Renal pelvis (tissue), 12 donors: ENCODE measurements at places on chromosomes 12 and 14. TPM values are rescaled to one million over a fixed set of nuclear protein-coding genes. Genes with fewer than 3 reads are reported as not detected.
A peak's percentile ranks its signal among the peaks of the same experiment; 100 is the strongest.

DNA sequence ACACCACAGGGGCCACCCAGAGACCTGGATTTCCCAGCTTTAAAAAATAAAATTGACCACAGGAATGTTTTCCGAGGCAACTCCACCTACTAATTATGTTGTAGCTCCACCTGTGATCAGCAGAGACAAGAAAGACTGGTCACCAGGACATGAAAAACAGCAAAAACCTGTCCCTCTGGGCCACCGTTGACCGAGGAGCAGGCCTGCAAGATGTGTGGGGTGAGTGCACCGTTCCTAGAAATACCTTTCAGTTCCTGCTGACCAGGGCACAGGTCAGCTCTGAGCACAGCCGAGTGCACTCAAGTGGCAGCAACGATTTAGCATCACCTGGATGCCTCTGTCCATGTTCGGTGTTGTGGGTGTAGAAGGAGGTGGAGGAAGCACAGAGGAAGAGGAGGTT lies 16.9 kb downstream of the FZD10 start:
- no peak for DNase-seq

- DNase-seq: no peak
Measured at GRCh38 chr12:80556566-80556965, 112.5 kb downstream of the PTPRQ start.

GRCh38 chr12:110436231-110436630 lies 13.9 kb downstream of the ARPC3 start:
- no peak for DNase-seq

GRCh38 chr12:132262256-132263060 lies 66.9 kb downstream of the GALNT9 start:
- no peak for DNase-seq

GRCh38 chr14:27553790-27554189 lies 956.0 kb upstream of the NOVA1 start:
- DNase-seq: peak; percentile 15

DNA sequence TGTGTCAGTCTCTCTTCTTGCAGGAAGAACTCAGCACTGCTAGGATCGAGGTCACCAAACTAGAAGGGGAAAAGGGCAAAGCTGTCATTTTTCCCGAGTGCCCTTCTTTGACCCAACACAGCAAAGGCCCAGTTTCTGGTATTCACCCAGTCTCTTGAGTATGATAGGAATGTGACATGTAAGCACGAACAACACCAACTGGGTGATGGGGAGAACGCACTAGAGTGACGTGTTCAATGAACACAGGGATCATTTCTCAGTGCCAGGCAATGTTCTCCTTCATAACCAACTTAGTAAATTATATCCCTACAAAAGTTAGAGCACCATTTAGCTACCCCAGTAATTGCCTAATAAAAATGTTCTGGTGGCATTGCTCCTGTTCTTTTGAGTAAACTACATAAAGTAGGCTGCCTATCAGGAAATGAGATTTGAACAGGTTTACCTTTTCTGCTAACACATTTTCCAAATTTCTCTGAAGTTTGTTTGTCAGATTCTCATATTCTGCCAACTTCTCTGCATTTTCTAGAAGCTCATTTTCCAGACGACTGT lies 64.5 kb downstream of the NIN start:
- DNase-seq: no peak

DNA sequence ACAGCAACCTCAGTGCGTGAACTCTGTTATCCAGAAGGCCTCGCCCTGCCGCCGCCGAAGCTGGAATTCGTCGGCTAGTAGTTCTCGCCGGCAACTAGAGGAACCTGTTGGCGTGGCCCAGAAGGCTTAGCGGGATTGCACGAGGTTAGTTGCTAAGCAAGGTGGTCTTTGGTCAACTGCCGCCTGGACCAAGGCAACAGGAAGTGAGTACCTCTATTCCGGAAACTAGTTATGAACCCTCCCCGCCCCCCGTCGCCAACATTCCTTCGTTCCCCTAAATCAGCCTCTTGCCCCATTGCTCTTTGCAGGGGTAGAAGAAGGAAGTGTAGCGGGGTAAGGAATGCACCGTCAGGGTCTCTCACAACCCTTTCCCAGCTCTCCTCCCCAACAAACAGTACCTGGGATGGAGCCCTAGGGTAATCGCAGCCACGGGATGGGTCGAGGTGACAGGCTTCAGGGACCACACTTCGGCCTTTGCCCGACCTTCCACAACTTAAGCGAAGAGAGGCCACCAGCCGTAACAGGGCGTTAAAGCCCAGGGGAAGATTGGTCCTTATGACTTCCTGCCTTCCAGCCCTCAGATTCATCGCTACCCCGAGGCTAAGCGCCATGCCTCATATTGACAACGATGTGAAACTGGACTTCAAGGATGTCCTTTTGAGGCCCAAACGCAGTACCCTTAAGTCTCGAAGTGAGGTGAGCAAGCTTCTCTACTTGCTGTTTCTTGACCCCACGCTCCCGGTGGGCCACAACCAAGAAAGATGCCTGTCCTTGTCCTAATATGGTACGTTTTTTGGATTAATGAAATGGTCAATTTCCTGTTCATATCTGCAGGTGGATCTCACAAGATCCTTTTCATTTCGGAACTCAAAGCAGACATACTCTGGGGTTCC lies at the start of gene GMPR2:
GMPR2 (plus strand) TSS at position 285 of the 893 bp plus-strand sequence; CDS start at position 610, 325 bp downstream.
- no peak for DNase-seq

GRCh38 chr14:59849411-59850130 lies 21.0 kb downstream of the RTN1 start:
- DNase-seq: no peak

- no peak for DNase-seq
Measured at GRCh38 chr12:12181511-12181910, 85.3 kb downstream of the LRP6 start.

DNA sequence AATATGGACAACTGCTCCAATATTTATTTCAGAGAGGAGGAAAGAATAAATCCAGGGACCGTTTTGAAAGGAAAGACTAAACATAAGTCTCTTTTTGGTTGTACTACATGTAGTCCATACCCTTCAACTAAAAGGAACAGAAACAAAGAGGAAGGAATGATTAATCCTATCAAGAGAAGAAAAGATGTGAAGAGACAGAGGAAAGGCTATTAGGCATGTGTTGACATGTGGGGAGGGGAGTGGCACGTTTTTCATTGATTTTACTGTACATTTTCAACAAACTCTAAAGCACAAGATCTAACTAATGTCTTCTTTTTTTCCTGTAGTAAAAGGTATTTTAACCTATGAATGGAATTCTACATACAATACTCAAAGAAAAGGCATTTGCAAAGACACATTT lies 85.6 kb downstream of the NAV3 start:
- DNase-seq: no peak

SPTLC2 gene
- polyA plus RNA-seq: 67.5 TPM

ASIC1 gene
- 5.6 TPM for polyA plus RNA-seq

ANO2 gene
- 4.8 TPM for polyA plus RNA-seq

RASAL1 gene
- polyA plus RNA-seq: 9.9 TPM

SDSL gene
- 18.2 TPM for polyA plus RNA-seq

PEBP1 gene
- 328 TPM for polyA plus RNA-seq

VRTN gene
- polyA plus RNA-seq: 0.06 TPM

LTBP2 gene
- 4.4 TPM for polyA plus RNA-seq

FITM1 gene
- polyA plus RNA-seq: 1.5 TPM
